Activated CD4-positive, alpha-beta T cell treated with anti-CD3 and anti-CD28 coated beads for 36 hours (primary cell): ENCODE measurements at places on chromosomes 6 and 20. TPM values are rescaled to one million over a fixed set of nuclear protein-coding genes. Genes with fewer than 3 reads are reported as not detected.

GRCh38 chr6:44386929-44387345 is 569 bp upstream of the CDC5L start:
- peaks cover 31% of the 10 kb centered on the region for H3K4me1 ChIP-seq
- peaks cover 34% of the 10 kb centered on the region for H3K36me3 ChIP-seq
- H3K27me3 ChIP-seq = no peaks in the 10 kb centered on the region
- DNase-seq = no peak

DNA sequence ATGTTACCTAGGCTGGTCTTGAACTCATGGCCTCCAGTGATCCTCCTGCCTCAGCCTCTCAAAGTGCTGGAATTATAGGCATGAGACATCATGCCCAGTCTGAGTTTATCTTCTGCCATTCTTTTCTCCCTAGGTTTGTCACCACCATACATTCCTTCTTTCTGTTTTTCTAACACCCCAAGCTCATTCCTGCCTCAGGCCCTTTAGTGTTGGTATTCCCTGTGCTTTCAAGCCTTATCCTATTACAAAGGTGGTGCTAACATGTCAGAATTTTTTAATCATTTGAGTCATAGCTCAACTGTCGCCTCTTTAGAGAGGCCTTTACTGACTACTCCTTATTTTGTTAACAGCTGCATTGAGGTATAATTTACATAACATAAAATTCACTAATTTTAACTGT is 221.1 kb upstream of the PRSS16 start:
- DNase-seq = no peak
- no peak overlapping the region for H3K4me3 ChIP-seq
- H3K27me3 ChIP-seq = peaks cover 31% of the 10 kb centered on the region
- no peak overlapping the region for H3K27ac ChIP-seq
- H3K4me1 ChIP-seq = no peaks in the 10 kb centered on the region
- no peaks in the 10 kb centered on the region for H3K36me3 ChIP-seq

The SNAP25 gene
- total RNA-seq = 0.18 TPM

DNA sequence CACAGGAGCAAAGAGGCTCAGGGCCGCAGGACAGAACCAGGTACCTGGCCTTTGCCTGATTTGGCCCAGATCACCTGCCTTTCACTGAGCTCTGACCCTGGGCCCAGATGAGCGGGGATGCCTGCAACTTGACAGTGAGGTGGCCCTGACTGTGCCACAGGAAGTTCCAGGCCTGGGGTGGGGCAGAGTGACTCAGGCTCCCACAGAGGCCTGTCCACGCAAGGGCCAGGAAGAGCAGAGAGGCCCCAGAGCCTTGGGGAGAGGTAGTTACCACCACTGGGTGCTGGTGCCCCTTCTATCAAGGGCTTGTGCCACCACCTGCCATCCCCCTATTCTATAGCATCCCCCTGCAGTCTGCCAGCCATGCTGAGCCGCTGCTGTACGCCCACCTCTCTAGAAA is 4.1 kb upstream of the NOL4L start:
- peaks cover 16% of the 10 kb centered on the region for H3K4me1 ChIP-seq
- H3K27ac ChIP-seq = no peak overlapping the region
- H3K36me3 ChIP-seq = no peaks in the 10 kb centered on the region
- H3K27me3 ChIP-seq = peaks cover 5% of the 10 kb centered on the region

DNA sequence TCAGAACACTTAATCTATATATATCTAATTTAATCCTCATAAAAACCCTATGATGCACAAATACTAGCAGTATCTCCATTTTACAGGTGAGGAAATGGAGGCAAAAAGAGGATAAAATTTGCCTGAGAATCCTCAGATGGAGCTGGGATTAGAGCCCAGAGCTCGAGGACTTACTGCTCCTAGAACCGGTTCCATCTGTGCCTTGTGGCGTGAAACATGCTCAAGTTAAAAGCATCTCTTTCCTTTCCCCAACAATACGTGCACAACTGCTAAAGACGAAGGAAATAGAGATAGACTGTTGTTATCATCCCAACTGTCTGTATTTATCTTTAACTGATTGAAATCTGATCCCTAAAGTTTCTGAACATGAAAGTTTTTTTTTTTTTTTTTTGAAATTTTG is 367.6 kb upstream of the SOX4 start:
- no peaks in the 10 kb centered on the region for H3K27me3 ChIP-seq
- H3K36me3 ChIP-seq = peaks cover 43% of the 10 kb centered on the region
- H3K4me1 ChIP-seq = no peaks in the 10 kb centered on the region
- DNase-seq = no peak
- no peak overlapping the region for H3K4me3 ChIP-seq

GRCh38 chr6:111098597-111098996 is 11.3 kb downstream of the SLC16A10 start:
- H3K36me3 ChIP-seq = peaks cover 9% of the 10 kb centered on the region
- no peak for DNase-seq
- no peak overlapping the region for H3K4me3 ChIP-seq
- H3K27me3 ChIP-seq = no peaks in the 10 kb centered on the region

GRCh38 chr20:3545401-3545925 is 74.6 kb downstream of the ATRN start:
- no peak overlapping the region for H3K4me3 ChIP-seq
- H3K4me1 ChIP-seq = no peaks in the 10 kb centered on the region
- no peak for DNase-seq
- peaks cover 16% of the 10 kb centered on the region for H3K36me3 ChIP-seq

DNA sequence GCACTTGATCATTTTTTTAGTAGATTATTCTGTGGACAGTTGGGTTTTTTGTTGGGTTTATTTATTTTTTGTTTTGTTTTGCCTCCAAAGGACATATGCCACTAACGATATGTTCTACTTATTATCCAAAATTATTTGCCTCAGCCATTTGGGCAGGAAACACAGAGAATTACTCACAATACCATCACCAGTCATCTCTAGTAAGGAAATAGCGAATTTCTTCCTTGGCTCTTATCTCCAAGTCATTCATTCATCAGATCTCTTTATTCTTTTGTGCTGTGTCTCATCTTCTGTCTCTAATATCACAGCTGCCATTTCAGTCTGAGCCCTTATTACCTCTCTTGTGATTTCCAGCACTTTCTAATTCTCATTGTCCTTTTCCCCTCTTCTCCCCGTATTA is 130.4 kb upstream of the SMLR1 start:
- H3K4me3 ChIP-seq = no peak overlapping the region
- DNase-seq = no peak
- peaks cover 12% of the 10 kb centered on the region for H3K4me1 ChIP-seq
- H3K27me3 ChIP-seq = no peaks in the 10 kb centered on the region
- no peaks in the 10 kb centered on the region for H3K36me3 ChIP-seq

The NR2E1 gene
- total RNA-seq = not detected

DNA sequence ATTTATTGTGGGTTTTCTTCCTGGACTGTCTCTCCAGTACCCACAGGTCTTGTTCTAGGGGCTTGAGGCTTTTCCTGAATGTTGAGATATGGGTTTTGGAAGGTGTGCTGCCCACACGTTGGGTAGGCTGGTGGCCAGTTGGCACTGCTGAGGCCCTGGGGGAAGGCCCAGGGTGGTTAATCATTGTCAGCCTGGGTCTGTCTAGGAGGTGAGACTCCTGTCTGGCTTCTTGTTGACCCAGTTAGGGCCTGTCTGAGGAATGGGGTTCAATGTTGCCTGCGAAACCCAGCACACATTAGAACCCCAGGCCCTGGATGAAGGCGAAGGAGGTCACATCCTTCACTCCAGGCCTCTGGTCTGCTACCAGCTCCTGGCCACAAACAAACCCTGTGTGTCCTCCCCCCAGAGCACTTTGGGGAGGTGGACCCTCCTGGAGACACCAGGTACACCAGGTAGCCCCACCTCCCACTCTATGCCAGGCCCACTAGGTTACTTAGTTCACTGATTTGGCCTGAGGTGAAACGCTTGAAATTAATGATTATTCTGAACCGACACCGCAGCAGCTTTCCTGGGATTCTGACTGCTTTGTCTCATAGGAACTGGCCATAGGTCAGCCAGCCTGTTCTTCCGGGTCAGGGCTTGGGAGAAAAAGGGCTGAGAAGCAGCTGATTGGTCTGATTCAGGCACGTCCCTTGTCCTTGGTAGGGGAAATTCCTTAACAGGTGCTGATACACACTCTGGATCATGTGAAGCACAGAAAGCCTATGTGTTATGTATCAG is 15.2 kb downstream of the DNMT3B start:
- no peaks in the 10 kb centered on the region for H3K36me3 ChIP-seq
- no peak overlapping the region for H3K4me3 ChIP-seq
- no peak for DNase-seq
- peaks cover 9% of the 10 kb centered on the region for H3K4me1 ChIP-seq
- H3K27me3 ChIP-seq = no peaks in the 10 kb centered on the region
- no peak overlapping the region for H3K27ac ChIP-seq
